ENCODE measurements at places on chromosomes 16 and 17. TPM values are rescaled to one million over a fixed set of nuclear protein-coding genes. Genes with fewer than 3 reads are reported as not detected.

- peak; percentile 86 for DNase-seq
Observed at GRCh38 chr16:53745086-53745485, 41.1 kb downstream of the FTO start.

GRCh38 chr17:38701504-38702165 lies 3.4 kb upstream of the MLLT6 start:
- DNase-seq: peak; percentile 60

DNA sequence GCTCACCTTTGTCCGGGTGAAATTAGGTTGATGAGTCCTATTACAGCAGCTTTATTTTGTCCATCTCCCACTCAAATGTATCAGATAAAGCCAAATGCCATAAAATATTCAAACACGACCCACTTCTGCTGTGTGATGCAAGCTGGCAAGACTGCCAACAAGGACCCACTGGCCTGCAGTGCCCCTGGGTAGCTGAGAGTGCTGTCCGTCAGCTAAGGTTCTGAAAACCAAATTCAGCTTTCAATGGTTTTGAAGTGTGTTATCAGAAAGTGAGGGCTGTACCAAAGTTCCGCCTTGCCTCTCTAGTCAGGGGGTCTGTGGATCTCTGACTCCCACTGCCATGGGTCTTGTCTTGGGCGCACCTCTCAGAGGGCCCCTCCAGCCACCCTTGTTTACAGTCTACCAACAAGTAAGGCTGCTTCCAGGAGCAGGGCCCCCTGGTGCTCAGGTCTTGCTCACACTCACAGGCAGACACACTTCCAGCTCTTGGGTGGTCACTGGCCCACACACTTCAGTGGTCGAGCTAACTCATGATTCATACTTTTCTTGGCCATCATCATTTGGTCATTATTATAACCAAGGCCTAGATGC lies 10.5 kb upstream of the CCDC182 start:
- DNase-seq: no peak

DNA sequence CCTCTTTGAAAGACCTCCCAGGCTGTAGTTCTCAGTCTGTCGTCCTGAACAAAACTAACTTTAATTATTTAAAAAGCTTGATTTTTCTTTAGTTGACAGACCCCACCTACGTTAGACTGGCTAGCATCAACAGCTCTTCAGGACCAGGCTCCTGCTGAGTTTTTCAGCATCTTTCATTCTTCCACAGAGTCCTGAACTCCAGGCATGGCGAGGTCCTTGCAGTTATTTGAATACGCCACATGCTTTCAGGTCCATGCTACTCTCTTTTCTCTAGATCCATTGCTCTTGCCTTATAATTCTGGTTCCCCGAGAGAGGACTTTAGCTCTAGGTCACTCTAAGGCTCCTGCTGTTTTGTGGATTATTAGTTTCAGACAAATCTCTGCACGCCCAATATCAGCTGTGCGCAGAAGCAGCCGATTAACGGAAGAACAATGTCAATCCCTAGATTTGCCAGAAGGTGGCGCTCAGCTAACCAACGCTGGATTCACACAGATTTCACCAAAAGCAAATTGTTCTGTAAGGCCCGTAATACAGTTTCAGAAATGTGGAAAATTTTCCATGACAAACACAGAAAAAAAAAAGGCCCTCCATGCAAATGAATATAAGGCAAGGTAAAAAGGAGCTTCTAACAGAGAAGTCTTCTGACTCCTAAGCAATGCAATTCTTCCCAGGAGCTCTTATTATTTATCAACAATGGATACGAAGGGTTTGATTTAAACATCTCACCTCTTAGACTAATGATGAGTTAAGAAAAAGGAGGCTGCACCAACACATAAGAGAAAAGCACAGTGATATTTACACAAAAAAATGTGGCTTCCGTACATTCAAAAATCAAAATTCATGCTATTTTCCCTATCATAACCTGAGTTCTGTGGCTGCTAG lies 33.5 kb upstream of the BCO1 start:
- DNase-seq: peak; percentile 5

- no peak for DNase-seq
Observed at GRCh38 chr16:30989469-30990047, 4.6 kb downstream of the HSD3B7 start.

DNA sequence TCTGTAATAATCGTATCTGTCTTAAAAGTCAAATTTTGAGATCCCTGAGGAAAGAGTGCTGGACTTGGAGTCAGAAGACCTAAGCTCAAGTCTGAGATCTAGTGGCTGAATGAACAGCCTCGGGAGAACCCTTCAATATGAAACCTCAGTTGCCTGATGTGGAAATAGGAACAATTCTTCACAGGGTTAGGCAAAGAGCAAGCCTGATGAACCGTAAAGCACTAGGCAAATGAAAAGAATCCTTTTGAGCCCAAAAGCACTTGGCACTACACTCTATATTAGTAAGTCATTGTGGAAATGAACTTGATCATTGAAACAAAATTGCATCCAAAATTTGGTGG lies 20.2 kb downstream of the TXNDC11 start:
- DNase-seq: no peak

CMTM2 gene
- not detected for total RNA-seq

MT3 gene
- total RNA-seq: not detected

GRCh38 chr17:41540921-41541625 lies 13.0 kb upstream of the KRT19 start:
- DNase-seq: peak; percentile 28

DNA sequence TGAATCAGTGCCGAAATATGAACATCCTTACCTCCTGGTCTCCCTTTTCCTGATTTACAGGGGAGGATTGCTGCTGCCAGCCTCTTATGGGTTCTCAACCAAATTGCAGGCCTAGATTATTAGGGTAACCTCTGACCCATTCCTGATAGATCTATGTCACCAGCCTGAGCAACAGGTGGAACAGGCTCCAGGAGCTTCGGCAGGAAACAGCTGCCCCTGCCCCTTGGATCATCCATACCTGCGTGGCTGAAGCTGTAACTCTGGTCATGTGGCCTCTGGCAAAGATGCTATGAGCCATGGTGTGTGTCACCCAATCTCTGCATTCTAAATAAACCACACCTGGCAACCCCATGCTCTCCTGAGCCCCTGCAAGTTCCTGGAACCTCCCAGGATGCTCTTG lies 18.4 kb upstream of the RBBP6 start:
- DNase-seq: no peak

DNA sequence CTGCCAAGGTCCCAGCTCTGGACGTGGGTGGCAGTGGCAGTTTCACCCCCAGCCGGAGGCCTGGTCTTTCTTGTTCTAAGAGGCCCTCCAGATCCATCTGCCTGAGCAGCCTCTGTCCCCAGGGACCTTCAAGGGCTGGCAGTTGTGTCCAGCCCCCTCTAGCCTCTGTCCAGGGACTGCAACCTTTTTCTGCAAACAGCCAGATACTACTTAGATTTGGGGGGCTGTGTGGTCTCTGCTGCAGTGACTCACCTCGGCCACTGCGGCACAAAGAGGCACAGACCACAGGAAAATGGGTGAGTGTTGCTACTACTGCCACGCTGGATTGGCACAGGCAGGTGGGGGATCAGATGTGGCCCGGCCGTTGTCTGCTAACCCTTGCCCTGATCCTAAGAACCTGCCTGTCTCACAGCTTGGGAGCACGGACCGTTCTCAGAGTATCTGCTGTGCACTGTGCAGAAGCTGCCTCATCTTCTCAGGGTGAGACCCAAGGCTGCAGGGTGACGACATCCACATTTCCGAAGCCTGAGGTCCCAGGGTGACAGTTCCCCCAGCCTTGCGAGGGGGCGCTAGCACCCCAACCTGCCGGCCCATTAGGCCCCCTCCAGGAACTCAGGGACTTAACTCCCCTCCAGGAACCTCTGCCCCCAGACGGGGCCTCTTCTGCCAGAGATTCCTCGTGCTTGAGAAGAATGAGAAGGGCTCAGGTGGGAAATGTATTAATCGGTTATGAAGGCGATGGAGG lies 27.6 kb downstream of the MXRA7 start:
- DNase-seq: no peak

Measured in MG63 (cell line).